ENCODE measurements at places on chromosomes 7 and 10.

DNA sequence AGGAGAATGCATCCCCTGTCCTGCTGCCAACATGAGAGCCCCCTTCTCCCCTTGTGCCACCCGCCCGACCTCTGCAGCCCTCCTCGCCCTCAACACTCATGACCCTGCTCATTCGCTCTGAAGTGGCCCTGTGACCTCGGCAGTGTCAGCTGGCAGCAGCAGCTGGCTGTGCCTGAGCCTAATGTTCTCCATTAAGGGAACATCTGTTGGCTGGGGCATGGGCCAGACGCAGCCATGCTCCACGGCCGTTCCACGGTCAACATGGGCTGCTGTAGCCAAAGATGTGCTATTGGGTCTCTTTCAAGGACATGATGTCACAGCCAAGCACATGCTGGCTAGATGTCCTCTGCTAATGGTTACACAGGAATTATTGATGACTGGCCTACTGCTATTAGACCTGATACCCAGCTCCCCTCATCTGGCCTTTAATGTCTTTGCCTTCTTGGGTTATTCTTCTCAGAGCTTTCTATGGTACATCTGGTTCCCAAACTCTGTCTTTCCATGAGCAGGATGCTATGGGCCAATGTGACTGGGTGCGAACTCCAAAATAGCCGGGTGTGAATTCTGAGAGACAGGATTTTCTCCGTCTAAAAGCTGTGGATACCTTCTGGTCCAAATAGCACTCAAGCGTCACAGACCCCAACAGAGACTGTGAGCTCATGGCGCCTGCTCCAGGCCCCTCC lies 22.4 kb downstream of the ADCYAP1R1 start:
- H3K4me3 ChIP-seq, result no peak overlapping the region
- no peaks in the 10 kb centered on the region for H3K36me3 ChIP-seq
- no peak overlapping the region for H3K27ac ChIP-seq
- H3K27me3 ChIP-seq, result peaks cover 22% of the 10 kb centered on the region
- no peaks in the 10 kb centered on the region for H3K4me1 ChIP-seq

DNA sequence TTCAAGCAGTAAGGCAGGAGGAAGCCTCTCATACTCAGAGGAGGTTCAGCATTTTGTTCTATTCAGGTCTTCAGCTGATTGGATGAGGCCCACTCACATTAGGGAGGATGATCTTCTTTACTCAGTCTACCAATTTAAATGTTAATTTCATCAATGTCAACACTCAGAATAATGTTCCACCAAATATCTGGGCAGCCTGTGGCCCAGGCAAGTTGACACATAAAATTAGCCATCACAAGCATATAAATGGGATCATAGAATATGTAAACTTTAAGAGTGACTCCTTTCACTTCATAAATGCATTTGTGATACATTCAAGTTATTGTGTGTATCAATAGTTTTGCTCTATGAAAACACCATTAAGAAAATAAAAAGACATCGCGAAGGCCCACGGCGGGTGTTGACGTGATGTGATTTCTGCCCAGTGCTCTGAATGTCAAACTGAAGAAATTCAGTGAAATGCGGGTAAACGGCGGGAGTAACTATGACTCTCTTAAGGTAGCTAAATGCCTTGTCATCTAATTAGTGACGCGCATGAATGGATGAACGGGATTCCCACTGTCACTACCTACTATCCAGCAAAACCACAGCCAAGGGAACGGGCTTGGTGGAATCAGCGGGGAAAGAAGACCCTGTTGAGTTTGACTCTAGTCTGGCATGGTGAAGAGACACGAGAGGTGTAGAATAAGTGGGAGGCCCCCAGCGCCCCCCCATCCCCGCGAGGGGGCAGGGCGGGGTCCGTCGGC lies 536.1 kb upstream of the AUTS2 start:
- no peak overlapping the region for H3K27ac ChIP-seq
- no peak for DNase-seq
- H3K36me3 ChIP-seq, result no peaks in the 10 kb centered on the region
- no peaks in the 10 kb centered on the region for H3K27me3 ChIP-seq
- no peaks in the 10 kb centered on the region for H3K4me1 ChIP-seq

GRCh38 chr10:62815381-62816075 lies 638 bp downstream of the EGR2 start:
- H3K36me3 ChIP-seq, result no peaks in the 10 kb centered on the region
- peaks cover 4% of the 10 kb centered on the region for H3K27me3 ChIP-seq
- DNase-seq, result no peak
- peaks cover 25% of the 10 kb centered on the region for H3K4me1 ChIP-seq
- peak overlapping the region; percentile 93 for H3K27ac ChIP-seq

DNA sequence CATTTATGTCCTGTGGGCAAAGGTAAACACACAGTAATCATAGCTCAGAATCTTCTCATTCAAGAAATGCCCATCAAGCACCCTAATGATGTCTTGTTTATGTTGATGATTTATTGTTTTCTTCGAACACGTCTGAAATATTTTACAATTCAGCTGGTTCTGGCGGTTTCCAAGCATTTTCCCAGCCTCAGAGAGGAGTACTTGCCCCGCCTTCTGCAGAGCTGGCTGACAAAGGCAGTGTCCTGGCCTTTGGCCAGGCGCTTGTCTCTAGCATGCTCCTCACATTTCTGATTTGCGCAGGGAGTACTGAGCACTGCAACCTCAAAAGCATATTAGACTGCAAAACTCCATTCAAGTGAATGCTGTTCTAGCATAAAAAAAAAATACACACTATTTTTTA lies 314.2 kb upstream of the GNAI1 start:
- H3K4me1 ChIP-seq, result no peaks in the 10 kb centered on the region
- no peak overlapping the region for H3K27ac ChIP-seq
- no peaks in the 10 kb centered on the region for H3K36me3 ChIP-seq
- H3K27me3 ChIP-seq, result no peaks in the 10 kb centered on the region
- no peak for DNase-seq

DNA sequence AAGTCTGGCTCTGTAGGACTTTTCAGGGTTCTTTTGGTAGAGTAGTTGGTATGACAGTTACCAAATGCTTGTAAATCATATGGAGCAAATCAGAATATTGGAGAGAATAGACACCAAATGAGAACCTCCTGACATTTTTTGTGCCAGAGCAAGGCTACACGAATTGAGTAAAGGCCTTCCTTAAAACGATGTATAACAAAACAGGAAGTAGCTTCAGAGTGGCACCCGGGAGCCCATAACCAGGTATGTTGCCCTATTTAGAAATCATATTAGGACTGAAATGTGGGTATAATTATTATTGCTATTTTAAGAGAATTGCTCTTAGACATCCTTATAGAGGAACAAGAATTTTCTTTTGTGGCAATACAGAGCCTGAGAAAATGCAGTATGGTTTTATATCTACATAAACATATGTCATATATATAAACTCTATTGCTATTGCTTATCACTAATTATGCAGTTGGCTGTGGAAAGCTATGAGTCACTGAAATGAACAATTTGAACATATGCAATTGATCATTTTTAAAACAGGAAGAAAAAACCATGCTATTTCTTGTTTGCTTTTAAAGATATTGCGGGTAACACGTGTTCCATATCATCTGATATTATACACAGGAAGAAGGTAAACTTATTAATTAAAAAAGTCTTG lies 197.4 kb upstream of the MTPN start:
- H3K27ac ChIP-seq, result no peak overlapping the region
- H3K27me3 ChIP-seq, result no peaks in the 10 kb centered on the region
- no peak overlapping the region for H3K4me3 ChIP-seq
- peaks cover 9% of the 10 kb centered on the region for H3K4me1 ChIP-seq
- no peaks in the 10 kb centered on the region for H3K36me3 ChIP-seq

DNA sequence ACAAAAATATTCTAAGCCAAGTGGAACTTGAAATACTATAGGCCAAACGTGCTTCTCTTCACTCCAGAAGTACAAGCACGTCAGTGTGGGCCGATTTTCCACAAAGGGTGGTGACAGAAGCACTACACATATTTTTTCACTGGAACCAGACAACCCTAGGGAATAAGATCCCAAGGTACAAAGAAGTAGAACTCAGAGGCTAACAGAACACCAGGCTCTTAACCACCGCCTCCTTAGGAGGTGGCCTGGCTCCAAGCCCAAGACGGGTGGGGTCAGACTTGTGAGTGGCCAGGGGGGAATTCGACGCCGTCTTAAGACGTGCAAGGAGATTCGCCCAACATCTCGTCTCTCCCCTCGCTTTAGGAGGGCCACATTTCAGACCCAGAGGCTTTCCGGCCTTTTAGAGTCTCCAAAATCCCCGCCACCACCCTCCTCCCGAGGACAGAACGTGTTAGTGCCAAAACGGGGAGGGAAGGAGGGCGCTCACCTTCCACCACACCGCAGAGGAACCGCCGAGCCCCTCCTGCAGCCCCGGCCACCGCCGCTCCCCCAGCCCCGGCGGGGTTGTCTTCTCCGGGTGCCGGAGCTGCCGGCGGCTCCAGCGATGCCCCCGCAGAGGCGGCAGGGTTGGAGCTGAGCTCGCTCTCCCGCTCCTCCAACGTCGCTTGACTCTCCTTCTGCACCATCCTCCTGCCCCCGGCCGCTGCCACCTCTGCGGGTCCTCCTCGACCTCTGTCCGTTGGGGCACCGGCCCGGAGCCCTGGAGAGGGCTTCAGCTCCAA lies 716 bp downstream of the OGA start:
- peak; percentile 53 for DNase-seq
- H3K36me3 ChIP-seq, result peaks cover 25% of the 10 kb centered on the region
- H3K4me3 ChIP-seq, result peak overlapping the region; percentile 67
- H3K27ac ChIP-seq, result peak overlapping the region; percentile 96

DNA sequence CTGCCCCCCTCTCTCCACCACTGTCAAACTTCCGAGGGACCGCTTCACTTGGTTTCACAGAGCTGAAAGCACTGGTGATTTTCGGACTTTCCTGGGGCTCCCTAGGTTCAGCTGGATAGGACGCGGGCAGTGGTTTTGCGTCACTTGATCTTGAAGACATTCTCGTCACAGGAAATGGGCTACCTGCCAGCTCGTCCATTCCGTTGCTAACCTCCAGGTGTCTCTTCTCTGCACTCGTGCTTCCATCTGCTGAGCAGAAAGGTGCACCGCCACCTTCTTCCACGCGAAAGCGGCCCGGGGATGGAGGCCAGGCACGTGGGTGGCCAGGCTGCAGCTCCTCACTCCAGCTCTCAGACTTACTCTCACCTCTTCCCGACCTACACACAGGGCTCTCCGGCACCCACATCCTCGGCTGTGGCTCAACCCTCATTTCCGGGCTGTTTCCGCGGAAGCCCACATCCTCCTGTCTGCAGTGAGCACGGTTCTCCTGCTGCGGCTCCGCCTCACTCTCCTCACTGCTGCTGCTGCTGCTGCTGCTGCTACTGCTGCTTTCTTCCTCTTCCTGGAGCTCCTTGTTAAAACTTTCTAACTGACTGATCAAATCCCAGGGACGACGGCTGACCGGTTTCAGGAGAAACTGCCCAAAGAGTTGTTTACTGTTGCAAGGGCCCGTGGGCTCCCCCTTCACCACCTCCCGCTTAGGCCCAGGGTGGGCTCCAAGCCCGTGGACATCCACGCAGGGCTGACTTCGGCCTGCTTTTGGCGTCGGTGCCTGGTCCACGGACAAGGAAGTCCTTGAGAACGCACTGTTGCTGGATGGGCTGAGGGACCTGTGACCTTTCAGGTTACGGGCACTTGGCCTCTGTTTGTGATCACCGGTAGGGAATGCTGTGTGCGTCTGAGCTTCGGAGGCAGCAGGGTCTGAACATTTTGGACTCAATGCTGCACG lies 32.1 kb downstream of the JCAD start:
- DNase-seq, result peak; percentile 97
- peak overlapping the region; percentile 49 for H3K4me3 ChIP-seq
- peak overlapping the region; percentile 88 for H3K27ac ChIP-seq
- no peaks in the 10 kb centered on the region for H3K27me3 ChIP-seq
- no peaks in the 10 kb centered on the region for H3K36me3 ChIP-seq

DNA sequence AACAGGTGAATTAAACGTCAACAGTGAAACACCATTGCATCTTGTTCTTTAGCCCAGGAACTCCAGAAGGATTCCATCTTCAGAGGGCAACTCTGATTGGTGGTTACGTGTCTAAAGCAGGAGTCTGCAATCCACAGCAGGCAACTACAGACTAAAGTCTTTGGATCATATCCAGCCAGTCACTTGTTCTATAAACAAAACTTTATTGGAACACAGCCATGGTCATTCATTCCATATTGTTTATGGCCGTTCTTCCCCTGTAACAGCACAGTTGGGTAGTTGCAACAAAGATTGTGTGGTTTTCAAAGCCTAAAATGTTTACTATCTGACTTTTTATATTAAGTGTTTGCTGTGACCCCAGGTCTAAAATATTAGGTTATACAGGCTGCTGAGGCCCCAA lies 94.7 kb upstream of the IMMP2L start:
- no peak overlapping the region for H3K4me3 ChIP-seq
- H3K27ac ChIP-seq, result no peak overlapping the region
- no peaks in the 10 kb centered on the region for H3K36me3 ChIP-seq

GRCh38 chr7:145016068-145016467 lies 180.2 kb upstream of the TPK1 start:
- H3K36me3 ChIP-seq, result no peaks in the 10 kb centered on the region
- no peaks in the 10 kb centered on the region for H3K4me1 ChIP-seq
- H3K27ac ChIP-seq, result no peak overlapping the region

DNA sequence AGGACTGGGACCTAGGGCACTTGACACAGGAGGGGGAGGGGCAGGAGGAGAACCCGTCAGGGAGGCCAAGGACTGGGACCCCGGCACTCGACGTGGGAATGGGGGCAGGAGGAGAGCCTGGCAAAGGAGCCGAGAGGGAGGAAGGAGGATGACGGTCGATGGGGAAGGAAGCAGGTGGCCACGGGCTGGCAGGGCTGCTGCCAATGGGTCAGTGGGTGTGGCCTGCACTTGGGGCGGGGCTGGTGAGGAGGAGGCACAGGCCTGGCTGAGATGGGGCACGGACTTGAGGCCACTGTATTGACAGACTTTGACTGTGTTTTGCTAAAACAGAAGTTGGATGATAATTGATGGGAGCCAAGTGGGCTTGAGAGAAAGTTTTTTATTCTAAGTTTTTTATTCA lies 68.9 kb downstream of the RBM33 start:
- peaks cover 97% of the 10 kb centered on the region for H3K36me3 ChIP-seq
- no peak overlapping the region for H3K4me3 ChIP-seq
- no peaks in the 10 kb centered on the region for H3K27me3 ChIP-seq
- no peaks in the 10 kb centered on the region for H3K4me1 ChIP-seq
- no peak for DNase-seq

- no peak overlapping the region for H3K27ac ChIP-seq
- DNase-seq, result no peak
- no peaks in the 10 kb centered on the region for H3K4me1 ChIP-seq
- no peaks in the 10 kb centered on the region for H3K36me3 ChIP-seq
- H3K4me3 ChIP-seq, result no peak overlapping the region
Measured at GRCh38 chr10:99975942-99976809, 33.6 kb downstream of the DNMBP start.

DNA sequence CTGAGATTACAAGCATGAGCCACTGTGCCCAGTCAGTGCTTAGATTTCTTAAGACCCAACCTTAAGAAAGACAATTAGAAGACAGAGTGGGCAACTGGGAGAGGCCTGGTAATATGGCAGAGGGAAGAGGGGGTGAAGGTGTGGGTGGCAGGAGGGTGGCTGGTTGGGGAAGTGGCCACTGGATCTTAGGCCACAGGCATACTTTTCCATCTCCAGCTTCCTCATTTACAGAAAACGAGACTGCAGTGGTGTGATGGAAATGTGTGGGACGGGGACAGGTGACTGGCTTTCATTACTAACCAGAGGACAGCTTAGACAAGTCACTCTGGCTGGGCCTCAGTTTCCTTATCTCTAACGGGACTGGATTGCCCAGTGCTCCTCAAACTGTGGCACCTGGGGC lies 1.0 kb upstream of the FFAR4 start:
- H3K27ac ChIP-seq, result no peak overlapping the region
- no peak overlapping the region for H3K4me3 ChIP-seq
- no peaks in the 10 kb centered on the region for H3K36me3 ChIP-seq
- no peaks in the 10 kb centered on the region for H3K4me1 ChIP-seq
- DNase-seq, result no peak

Data from DND-41 (cell line).